ENCODE measurements at places on chromosomes 7 and 10. TPM values are rescaled to one million over a fixed set of nuclear protein-coding genes. Genes with fewer than 3 reads are reported as not detected.

GRCh38 chr7:139915864-139916716 is 87.0 kb downstream of the TBXAS1 start:
- peak; percentile 96 for DNase-seq

The GNG11 gene
- total RNA-seq = 43.8 TPM

The TRIM73 gene
- 2.4 TPM for total RNA-seq

- DNase-seq = no peak
Observed at GRCh38 chr10:103828587-103829197, 26.7 kb downstream of the SH3PXD2A start.

DNA sequence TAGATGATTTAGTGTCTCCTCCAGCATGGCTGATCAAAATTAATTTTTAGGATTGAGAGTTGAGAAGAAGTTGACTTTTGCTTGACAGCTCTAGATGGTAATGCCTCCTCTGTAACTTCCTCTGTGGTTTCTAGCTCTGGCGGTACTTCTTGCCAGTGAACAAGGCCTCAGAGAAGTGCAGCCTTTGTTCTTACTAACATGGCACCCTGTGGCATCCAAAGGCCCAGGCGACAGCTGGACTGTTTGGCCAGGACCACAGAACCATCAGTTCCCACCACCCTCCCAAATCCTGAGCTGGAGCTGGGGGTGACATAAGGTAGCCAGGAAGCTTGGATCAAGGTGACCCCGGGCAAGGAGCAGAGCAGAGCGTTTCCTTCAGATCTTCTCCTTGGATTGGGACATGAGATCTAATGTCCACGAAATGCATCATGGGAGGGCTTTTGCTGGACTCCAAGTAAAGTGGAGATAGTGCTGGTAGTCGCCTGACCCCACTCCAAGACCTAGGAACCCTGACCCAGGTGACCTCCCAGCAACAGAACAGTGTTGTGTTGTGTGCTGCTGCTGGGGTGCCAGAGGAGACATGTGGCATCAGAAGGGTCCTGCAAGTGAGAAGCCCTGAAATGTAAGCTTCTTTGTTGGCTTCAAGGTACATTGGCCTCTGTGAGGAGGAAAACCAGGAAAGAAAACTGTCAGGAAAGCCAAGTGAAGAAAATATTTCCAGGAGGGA is 41.8 kb downstream of the APBB1IP start:
- DNase-seq = no peak

DNA sequence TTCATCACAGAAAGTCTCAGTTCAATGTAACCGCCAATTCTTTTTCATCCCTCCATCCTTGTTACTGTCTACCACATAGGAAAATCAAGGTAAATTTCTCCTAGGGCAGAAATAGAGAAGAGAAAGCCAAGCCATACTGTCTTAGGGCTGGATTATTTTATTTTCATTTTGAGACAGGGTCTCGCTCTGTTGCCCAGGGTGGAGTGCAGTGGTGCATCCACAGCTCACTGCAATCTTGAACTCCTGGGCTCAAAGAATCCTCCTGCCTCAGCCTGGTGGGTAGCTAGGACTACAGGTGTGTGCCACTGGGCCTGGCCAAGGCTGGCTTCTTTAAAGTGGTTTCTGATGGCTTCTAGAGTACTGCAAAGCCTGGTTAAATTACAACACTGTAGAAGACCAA is 181.7 kb downstream of the SRPK2 start:
- no peak for DNase-seq

DNA sequence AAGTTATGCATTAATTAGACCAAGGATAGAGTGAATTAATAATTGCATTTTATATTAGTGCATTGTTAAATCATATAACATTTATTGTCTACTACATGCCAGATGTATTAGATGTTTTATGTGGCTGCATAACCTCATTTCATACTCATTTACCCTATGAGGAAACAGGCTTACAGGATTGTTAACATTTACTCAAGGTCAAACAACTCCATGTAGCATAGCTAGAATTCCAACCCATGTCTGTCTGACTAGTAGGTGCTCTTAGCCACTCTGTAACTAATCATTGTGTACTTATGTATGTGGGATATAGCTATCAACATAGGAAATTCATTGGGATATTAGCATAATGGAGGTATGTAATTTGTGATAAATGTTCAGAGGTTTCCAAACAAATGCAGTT is 46.3 kb downstream of the PHYHIPL start:
- DNase-seq = no peak

DNA sequence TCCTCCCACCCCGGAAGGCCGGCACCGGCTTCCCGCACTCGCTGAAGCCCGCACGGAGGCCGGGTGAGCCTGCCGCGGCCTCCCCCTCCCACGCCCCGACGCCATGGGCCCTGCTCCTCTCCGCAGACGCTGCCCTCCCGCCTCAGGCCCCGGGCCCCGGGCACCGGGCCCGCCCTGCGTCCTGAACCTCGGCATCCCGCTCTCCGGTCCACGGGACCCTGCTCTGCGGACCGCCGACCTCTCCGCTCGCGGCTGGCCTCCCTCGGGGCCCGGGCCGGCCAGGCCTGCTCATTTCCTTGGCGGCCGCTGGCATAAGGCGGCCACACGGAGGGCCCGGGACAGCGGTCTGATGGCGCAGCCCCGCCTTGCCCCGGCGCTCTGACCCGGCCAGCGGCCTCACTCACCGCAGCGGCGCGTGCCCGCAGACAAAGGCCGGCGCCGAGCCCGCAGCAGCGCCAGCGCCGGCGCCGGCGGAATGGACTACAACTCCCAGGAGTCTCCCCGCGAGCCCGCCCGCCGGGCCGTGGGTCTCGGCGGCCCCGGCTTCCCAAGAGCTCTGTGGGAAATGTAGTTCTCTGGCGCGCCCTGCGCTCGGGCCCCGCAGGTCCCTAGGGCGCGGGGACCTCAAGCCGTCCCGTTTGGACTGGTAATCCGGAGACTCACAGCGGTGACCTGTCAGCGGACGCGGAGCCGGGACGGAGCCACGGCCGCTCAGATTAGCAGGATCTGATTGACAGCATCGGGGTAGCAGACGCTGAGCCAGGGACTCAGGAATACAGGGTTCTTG is at the start of gene ZNF32:
ZNF32 (minus strand) TSS at position 484 of the 787 bp plus-strand sequence. CDS start 2,748 bp downstream, outside the sequence.
- peak; percentile 82 for DNase-seq

DNA sequence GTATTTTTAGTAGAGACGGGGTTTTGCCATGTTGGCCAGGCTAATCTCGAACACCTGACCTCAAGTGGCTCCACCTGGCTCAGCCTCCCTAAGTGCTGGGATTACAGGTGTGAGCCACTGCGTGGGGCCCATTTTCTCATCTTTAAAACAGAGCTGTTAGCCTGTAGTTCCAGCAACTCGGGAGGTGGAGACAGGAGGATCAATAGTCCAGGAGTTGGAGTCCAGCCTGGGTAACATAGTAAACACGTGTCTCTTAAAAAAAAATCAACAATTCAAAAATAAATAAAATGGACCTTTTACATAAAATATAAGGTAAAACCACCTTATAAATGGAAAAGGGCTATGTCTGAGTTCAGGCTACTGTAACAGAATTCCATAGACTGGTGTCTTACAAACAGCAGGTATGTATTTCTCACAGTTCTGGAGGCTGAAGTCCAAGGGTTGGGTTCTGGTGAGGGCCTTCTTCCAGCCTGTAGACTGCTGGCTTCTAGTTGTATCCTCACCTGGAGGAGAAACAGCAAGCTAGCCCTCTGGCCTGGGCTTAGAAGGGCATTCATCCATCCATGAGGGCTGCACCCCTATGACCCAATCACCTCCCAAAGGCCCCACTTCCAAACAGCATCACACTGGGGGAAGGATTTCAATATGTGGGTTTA is 7.0 kb upstream of the PVRIG start:
- DNase-seq = no peak

The PLOD3 gene
- 33.6 TPM for total RNA-seq

The TMEM26 gene
- total RNA-seq = not detected

The PRPS1L1 gene
- total RNA-seq = not detected

The PLCE1 gene
- total RNA-seq = 0.70 TPM

GRCh38 chr7:126524967-126525366 is 727.8 kb downstream of the GRM8 start:
- DNase-seq = no peak

The NEBL gene
- total RNA-seq = 5.4 TPM

DNA sequence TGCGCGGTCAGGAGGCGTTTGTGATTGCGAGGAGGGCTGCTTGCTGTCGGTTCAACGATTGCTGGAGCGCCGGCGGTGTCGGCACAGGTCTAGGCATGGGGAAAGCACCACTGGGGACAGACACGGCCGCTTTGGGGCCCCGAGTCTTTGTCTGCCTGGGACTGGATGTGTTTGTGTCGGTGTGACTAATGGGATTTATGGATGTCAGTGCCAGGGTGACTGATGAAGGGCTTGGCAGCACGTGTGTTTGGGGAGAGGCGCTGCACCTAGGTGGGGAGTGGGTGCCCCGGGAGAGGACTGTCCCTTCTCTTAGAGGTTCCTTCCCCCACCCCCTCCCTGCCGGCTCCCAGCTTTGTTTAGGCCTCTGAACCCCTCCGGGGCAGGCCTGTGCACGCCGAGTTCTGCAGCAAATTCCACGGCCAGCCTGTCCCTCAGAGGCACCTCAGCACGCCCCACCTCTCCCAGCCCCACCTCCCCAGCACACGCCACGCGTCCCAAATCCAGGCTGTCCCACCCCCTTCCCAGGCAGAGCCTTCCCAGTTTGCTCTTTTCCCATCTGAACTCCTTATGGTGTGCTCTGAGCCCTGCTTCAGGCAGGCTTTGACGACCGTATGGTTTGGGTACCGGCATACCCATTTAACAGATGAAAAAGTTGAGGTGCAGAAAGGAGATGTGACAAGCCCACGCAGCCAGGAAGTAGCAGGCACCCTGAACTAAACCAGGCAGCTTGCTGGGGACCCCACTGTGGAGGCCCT is 6.4 kb upstream of the TNRC18 start:
- no peak for DNase-seq

GRCh38 chr10:69042417-69042816 is 45.5 kb upstream of the SRGN start:
- DNase-seq = no peak

The SHTN1 gene
- 5.8 TPM for total RNA-seq

DNA sequence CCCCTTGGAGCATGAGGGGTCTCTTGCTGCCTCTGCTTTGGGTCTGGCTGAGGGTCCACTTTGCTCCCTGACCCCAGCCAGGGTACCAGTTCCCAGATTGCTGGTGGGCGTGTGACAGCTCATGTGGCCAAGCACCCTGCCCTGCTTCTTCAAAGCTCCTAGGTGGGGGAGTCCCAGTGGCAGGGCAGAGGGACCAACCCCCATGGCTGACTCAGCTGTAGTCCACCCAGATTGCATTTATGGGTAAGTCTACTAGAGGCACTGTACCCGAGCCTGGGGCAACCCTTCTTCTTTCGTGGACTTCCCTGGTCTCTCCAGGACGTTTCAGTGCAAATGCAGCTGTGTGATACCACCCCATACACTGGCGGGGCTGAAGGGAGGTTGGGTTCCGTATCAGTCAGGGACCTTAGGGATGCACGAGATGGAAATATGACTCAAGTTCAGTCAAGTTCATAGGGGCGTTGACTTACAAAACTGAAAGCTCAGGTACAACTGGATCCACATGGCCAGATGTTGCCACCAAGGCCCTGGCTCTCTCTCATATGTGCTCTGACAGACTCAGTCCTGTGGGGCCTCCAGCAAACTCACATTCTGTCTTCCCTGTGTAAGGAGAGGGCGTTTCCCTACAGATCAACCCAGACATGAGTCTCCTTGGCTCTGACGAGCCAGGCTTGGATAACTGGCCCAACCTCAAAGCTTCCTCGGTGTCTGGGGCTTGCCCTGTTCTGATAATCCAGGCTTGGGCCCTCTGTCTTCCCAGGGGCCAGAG is 13.6 kb downstream of the PTPRE start:
- DNase-seq = no peak

DNA sequence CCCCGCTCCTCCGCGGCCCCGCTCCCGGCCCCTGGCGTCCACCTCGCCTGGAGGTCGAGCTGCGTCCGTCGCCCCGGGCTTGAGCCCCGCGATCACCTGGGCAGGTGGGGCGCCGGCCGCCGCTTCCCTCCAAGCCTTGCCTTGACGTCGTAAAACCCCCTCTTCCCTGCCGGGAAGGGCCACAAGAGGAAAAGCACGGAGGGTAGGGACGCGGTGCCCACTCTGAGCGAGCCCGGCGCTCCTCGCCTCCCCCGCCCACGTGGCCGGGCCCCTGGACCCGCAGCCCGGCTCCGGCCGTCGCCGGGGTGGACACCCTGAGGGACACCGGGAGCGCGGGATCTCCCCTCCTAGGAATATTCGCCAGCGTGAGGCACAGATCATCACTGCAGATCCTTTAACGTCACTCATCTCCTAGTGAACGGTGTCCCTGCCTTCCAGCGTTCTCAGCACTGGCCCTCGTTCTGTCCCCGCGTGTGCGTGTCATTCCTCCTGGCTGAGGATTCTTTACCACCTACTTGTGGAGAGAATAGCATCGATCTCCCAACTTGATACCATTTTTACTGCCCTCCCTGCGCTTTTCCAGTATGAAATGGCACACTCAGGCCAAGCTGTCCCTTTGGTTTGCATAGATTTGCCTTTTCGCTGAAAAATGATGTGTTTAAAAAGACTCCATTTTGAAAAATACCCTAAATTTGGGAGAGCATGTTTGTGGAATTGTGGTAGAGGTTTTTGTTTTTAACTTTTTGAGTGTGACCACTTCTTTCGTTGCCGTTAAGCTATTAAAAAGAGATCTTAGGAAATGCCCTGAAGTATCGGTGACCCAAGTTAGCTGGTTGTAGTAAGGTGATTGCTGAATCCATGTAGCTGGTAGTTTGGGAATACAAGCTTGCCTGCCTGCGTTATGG is 649 bp downstream of the ACTR3B start:
- peak; percentile 48 for DNase-seq

DNA sequence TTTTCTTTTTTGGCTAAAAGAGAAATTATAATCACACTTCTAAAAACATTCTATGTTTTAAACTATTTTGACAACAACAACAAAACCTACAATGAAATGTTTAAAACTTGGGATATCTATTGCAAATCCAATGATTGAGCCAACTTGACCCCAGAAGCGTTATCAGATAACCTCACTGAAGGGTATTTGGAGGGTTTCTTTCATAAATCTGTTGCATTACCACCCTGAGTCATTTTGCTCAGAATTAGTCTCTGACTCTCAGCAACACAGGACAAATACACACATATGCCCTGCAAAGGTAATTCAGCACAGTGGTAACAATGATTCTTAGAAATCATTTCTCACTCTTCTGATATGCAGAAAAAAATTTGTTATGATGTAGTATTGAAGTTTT is 2.3 kb upstream of the COL1A2 start:
- no peak for DNase-seq

The NCF1 gene
- not detected for total RNA-seq

- no peak for DNase-seq
Observed at GRCh38 chr7:31271641-31272405, 68.7 kb downstream of the NEUROD6 start.

GRCh38 chr10:131093795-131094366 is 217.6 kb downstream of the TCERG1L start:
- DNase-seq = no peak

GRCh38 chr7:15317215-15317614 is 244.6 kb downstream of the AGMO start:
- DNase-seq = no peak

The HOXA11 gene
- total RNA-seq = not detected

- DNase-seq = no peak
Observed at GRCh38 chr10:63206997-63207811, 74.1 kb downstream of the NRBF2 start.

GRCh38 chr10:76234499-76235226 is 803.2 kb downstream of the LRMDA start:
- no peak for DNase-seq

The RBP3 gene
- not detected for total RNA-seq

The TAS2R4 gene
- not detected for total RNA-seq

GRCh38 chr7:115782696-115783490 is 247.7 kb downstream of the TFEC start:
- DNase-seq = peak; percentile 6

The PPP1R9A gene
- total RNA-seq = 10.8 TPM

The TMEM196 gene
- not detected for total RNA-seq

Data from Caki2 (cell line).